Activated CD8-positive, alpha-beta memory T cell treated with anti-CD3 and anti-CD28 coated beads for 4 hours (primary cell): ENCODE measurements at places on chromosomes 4 and X.

- DNase-seq, result no peak
Observed at GRCh38 chrX:22338740-22339139, 66.0 kb downstream of the CBLL2 start.

- DNase-seq, result no peak
Observed at GRCh38 chr4:124862261-124862660, 149.7 kb upstream of the ANKRD50 start.

DNA sequence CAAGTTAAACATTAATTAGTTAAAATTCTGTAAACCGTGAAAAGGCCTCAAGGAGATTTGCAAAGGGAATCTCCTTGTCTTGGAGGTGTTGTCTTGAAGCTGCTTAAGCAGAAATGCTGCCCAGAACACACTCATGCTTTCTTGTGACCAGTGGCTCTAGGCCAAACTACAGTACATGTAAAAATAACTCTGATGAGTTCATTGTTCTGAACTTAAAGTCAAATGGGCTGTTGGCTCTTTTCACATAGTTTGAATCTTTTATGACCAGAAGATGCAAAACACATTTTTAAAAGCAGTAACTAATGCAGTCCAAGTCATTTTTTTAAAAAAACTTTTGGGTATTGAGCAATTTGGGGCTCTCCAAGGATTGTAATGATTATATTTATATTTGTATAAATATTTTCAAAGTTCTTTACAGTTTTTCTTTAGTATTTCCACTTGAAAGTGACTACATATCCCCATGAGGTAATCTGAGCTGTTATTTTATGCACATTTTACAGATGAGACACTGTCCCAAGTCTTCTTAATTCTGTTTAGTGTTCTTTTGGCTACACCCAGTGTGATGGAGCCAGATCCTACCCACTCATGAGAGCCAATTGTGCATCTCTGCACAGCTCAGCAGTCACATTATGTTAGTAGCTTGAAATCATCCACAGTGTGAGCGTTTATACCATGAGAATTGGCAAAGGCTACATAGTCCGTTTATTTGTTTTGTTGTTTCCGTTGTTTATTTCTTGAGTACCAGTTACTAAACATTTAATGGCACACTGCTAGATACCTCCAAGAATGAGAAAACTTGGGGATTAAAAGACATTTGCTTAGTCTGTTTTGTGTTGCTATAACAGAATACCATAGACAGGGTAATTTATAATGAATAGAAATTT, 112.8 kb upstream of the ATXN3L start:
- no peak for DNase-seq

DNA sequence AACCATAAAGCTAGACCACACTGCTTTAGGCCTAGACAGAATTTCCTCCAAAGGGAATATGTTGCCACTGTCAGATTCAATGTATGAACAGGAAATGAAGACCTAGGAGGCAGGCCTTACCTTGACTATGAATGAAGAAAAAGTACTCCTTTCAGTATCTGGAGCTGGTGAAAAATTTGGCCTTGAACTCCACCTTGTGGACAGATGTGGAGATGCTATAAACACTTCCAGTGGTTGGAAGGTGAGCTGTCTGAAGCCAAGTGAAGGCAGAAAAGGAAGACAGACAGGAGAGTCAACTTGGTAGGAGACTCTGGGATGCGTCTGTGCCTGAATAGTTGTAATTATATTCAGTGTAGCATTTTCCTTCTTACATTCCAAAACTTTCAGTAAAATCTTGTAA, 17.2 kb downstream of the SPIN3 start:
- DNase-seq, result no peak

DNA sequence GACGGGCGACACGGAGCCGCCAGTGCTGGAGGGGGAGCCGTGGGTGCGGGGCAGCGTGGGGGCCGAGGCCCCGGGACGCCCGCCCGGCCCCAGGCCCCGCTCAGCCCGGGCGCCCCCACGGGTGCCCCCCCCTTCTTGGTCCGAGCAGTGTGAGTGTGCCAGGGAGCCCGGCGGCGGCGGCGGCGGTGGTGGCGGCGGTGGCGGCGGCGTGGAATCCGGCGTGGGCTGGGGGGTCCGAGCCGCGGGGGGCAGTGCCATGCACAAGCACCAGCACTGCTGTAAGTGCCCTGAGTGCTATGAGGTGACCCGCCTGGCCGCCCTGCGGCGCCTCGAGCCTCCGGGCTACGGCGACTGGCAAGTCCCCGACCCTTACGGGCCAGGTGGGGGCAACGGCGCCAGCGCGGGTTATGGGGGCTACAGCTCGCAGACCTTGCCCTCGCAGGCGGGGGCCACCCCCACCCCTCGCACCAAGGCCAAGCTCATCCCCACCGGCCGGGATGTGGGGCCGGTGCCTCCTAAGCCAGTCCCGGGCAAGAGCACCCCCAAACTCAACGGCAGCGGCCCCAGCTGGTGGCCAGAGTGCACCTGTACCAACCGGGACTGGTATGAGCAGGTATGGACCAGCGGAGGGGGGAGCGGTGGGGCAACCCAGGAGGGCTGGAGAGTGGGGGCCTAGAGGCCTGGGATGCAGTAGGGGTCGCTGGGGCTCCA, 466 bp downstream of the DLG3 start:
- no peak for DNase-seq

DNA sequence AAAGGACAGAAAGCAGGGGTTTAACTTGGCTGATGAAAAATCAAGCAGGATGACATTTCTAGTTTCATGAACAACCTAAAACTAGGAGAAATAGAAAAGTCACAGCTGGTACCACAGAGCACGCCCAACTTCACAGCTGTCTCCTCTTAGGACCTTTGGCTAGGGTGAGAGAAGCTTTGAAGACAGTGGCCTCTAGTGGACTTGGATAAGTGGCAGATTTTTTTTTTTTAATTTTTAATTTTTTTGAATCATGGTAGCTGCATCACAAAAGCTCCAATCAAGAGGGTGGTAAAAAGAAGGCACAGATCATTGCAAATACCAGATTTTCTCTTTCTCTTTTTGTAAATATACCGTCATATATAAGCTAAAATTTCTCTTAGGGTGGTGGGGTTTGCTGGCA, 20.2 kb upstream of the MAP3K15 start:
- no peak for DNase-seq

DNA sequence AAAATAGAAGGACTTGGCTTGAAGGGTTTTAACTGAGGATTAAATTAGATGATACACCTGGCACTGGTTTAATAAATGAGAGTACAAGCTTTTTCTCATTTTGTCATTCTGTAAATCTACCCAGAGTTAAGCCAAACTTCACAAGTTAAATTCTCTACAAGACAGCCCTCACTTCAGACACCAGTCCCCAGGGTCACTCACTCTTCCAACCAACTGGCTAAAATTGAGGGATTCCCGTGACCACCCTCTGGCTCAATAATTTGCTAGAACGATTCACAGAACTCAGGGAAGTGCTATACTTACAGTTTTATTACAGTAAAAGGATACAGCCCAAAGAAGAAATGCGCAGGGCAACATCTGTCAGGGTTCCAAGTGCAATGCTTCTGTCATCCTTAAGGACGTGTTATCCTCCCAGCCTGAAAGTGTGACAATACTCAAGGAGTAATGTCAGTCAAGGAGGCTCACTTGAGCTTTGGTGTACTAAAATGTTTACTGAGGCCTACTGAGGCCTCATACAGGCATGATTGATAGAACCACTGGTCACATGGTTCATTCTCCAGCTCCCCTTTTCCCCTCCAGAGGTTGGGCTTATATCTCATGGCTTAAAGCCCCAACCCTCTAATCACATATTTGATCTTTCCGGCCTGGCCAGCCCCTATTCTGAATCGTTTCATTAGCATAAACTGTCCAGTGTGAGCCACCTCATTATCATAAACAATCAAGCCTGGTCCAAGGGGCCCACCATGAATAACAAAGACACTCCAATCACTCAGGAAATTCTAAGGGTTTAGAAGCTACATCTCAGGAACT, 9.6 kb upstream of the TMSB4X start:
- no peak for DNase-seq

- DNase-seq, result no peak
Observed at GRCh38 chrX:115174548-115174947, 14.7 kb upstream of the RBMXL3 start.

GRCh38 chr4:123262080-123262479, 134.5 kb upstream of the SPRY1 start:
- DNase-seq, result no peak

DNA sequence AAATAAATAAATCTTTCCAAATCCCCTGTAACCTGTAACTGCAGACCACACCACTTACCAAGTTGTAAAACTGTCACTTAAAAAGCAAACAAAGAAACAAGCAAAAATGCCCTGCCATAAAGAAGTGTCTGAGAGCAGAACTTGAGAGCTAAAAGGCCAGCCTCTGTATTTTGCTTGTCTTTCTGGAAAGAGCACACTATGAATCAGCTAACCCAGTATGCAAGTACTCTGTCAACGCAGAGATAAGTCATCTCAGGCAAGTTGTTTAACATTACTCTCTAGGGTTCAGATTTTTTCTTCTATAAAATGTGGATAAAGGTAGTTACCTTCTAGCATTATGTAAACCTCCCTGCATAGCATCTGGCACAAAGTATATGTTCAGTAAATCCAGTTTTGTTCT, 134.8 kb downstream of the HS3ST1 start:
- DNase-seq, result no peak

DNA sequence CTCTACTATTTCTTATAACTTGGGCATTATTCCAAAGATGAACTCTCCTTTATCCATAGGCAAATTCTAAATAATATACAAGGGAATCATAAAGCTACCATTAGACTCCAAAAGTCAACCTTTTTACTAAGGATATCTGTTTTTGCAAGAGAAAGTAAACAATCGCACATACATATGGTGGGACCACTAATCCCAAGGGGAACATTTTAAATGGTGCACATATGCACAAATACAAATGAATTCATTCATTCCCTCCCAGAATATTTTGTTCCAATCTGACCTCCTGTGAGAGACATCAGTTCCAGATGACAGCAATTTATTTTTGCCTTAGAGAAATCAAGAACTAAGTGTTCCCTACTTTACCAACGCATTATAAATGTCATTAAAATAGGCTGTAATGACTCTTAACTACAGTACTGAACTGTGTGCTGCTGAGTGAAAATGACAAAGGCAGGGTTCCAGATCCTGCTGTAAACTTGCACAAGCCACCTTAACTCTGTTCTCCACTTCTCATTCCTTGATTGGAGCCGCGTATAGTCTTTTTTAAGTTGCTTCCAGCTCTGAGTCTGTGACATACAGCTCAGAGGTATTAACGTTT, 2.0 kb downstream of the DHX15 start:
- DNase-seq, result no peak

GRCh38 chrX:133697656-133698055, 282.4 kb upstream of the GPC4 start:
- no peak for DNase-seq

DNA sequence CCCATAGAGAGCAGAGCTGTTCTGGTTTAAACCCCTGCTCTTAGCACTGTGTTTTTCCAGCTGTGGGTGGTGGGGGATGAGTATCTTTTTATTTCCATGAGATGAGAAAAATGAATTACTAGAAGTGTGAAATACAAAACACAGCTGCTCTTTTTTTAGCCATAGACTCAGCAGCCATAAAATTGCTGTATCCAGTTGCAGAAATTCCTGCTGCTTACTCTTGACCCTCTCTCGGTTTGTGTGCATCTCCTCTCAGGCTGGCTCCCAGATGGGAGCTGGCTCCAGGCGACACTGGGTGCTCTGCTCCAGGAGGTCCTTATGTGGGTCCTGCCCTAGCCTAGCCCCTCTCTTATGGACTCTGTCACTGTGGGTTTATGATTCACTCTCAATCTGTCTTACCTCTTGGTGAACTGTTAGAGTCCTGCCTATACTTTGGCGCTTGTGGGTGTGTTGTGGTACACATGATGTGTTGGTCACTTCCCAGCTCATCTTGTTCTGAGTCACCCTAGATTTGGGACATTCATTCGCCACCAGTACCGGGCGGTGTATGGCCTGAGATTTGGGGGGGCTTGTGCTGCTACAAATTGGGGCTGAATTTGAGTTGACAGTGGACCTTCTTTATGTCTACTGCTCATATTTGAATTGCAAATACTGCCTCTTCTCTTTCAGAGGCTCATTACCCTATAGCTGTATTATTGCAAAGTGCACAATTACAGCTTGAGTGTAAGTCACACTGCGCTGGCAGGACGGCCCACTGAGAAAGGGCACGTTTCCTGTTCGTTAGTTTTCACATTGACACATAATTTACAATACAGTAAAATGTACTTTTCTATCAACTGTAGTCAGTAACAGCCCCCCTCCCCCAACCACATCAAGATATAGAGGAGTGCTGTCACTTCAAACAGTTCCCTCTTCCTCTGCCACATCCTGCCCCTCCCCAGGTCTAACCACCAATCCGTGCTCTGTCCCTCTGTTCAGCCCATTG, 46.9 kb upstream of the MSANTD1 start:
- DNase-seq, result peak; percentile 33

- no peak for DNase-seq
Observed at GRCh38 chrX:110015032-110015431, 12.1 kb downstream of the TMEM164 start.

- no peak for DNase-seq
Observed at GRCh38 chr4:44368413-44369167, 80.0 kb downstream of the KCTD8 start.

- no peak for DNase-seq
Observed at GRCh38 chr4:89724716-89725115, 112.2 kb downstream of the SNCA start.

GRCh38 chr4:144584428-144584827, 61.5 kb upstream of the HHIP start:
- no peak for DNase-seq

DNA sequence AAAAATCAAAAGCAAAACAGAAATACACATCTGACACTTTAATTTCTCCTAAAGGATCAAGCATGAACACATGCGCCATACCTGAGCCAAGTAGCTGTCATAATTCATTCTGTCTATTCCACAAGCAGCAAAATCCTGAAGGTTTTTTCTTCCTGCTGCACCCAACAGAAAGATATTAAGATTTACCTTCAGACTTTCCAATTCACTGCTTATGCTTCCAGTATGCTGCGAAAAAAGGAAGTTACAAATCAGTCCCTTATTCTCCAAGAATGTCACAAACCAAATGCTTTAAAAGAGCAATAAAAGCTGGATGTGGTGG, 29.2 kb upstream of the FGFBP2 start:
- DNase-seq, result no peak

DNA sequence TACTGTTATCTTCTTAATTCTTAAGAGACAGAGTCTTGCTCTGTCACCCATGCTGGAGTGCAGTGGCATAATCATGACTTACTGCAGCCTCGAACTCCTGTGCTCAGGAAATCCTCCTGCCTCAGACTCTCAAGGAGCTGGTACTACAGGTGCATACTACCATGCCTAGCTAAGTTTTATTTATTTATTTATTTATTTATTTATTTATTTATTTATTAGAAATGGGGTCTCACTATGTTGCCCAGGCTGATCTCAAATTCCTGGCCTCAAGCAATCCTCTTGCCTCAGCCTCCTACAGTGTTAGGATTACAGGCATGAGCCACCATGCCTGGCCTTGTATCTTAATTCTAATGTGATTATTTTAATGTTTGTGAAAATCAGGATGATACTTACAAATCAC, 125.6 kb downstream of the THOC2 start:
- no peak for DNase-seq

- DNase-seq, result no peak
Observed at GRCh38 chrX:80812176-80812575, 2.5 kb upstream of the BRWD3 start.

GRCh38 chrX:115531818-115532403, 29.1 kb upstream of the PLS3 start:
- DNase-seq, result no peak

GRCh38 chrX:15956681-15957080, 102.1 kb upstream of the AP1S2 start:
- no peak for DNase-seq
